ENCODE measurements at places on chromosomes 12 and 14. TPM values are rescaled to one million over a fixed set of nuclear protein-coding genes. Genes with fewer than 3 reads are reported as not detected.

The PMEL gene
- 3.9 TPM for total RNA-seq

The DBX2 gene
- not detected for total RNA-seq

The APAF1 gene
- total RNA-seq = 38.3 TPM

DNA sequence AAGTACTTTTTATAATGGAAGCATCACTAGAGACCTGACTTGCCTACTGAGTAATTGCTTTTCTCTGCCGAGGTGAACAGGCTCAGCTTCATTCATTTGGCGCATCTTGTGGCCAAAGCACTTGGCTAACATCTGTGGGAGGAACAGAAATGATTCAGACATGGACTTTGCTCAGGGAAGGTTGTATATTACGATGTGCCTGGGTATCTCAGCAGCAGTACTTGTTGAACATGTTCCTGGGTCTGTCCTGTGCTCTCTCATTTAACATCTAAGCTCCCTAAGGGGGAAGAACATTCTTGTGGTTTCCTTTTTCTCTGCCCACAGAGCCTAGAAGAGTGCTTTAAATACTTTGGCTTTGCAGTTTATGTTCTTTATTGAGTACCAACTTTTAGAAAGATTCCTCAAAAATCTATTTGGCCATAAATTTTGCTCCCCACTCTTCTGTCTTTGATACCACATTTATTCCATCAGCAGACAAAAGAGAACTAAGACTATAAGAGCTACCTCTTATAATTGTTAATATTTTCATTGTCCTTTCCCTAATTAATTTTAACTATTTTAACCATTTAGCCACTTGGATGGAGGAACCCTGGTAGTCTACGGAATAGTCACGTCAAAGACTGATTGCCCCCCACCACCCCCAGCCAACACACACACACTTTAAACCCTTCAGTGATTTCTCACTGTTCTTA lies 101.2 kb upstream of the EGLN3 start:
- H3K27me3 ChIP-seq = no peaks in the 10 kb centered on the region
- H3K27ac ChIP-seq = no peak overlapping the region
- peak; percentile 89 for DNase-seq

- H3K4me1 ChIP-seq = no peaks in the 10 kb centered on the region
- H3K27ac ChIP-seq = no peak overlapping the region
- no peaks in the 10 kb centered on the region for H3K36me3 ChIP-seq
- no peak overlapping the region for H3K4me3 ChIP-seq
- H3K27me3 ChIP-seq = no peaks in the 10 kb centered on the region
Observed at GRCh38 chr14:21711360-21711961, 37.8 kb upstream of the OR4E1 start.

DNA sequence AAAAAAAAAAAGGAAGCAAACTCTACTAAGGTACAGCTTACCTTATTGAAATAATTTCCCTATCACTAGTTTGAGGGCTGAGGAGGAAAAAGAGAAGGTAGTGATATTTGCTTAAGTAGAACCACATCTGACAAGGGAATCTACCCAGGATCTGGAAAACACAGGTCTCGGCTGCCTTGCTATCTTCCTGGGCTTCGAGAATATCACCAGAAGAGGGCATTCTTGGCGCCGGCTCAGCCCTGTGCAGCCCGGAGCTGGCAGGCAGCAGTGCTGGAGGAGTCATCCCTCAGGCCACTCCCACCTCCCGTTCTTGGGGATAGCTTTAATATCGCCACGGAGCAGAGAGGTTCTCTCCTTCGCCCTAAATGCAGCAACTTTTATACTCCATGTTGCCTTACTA lies 1181.2 kb downstream of the VRK1 start:
- H3K27me3 ChIP-seq = no peaks in the 10 kb centered on the region
- no peaks in the 10 kb centered on the region for H3K36me3 ChIP-seq
- peak; percentile 61 for DNase-seq
- H3K27ac ChIP-seq = no peak overlapping the region

GRCh38 chr14:23670481-23670880 lies 34.3 kb downstream of the DHRS2 start:
- no peak for DNase-seq
- H3K27me3 ChIP-seq = no peaks in the 10 kb centered on the region
- no peaks in the 10 kb centered on the region for H3K36me3 ChIP-seq
- no peak overlapping the region for H3K4me3 ChIP-seq
- H3K27ac ChIP-seq = no peak overlapping the region

All from astrocyte (in vitro differentiated cells and primary cell).